ENCODE measurements at places on chromosomes 3 and 15.

DNA sequence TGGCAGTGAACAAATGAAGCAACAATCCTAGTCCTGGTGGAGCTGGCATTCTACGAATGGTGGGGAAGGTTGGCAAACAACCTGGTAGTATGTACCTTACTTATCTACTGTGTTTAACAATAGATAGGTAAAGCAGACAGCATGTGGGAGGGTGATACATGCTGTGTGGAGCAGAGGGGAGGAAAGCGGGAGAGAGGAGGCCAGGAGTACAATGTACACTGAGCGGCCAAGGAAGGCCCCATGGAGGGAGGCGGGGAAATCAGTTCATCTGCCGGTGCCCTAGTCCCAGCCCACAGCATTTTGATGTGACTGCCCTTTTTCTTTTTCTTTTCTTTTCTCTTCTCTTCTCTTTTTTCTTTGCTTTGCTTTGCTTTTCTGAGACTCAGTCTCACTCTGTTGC, 5.3 kb upstream of the RHCG start:
- no peak for DNase-seq

- no peak for DNase-seq
Measured at GRCh38 chr15:56936929-56937328, 18.5 kb downstream of the TCF12 start.

GRCh38 chr15:80846031-80846815, 67.1 kb downstream of the CEMIP start:
- DNase-seq, result no peak

DNA sequence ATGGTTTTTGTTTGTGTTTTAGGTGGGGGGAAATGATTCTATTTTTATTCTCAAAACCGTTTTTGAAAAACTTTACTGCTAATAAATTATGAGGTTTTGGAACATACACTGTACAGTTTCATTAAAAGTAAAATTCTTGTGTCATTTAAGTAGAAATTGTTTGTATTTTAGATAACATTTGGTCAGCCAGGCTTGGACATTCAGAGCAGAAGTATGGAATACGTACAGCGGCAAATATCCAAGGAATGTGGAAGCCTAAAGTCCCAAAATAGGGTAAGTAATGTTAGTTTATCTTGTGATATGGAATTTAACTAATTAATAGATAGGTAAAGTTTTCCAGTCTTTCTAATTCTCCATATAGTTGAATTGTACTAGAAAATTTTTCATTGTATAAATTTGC, 96.6 kb downstream of the SPRED1 start:
- DNase-seq, result no peak

Data from CD4-positive, alpha-beta T cell treated with Interleukin-10 for 1 hour (primary cell).